ENCODE measurements at places on chromosomes 16 and 17.

DNA sequence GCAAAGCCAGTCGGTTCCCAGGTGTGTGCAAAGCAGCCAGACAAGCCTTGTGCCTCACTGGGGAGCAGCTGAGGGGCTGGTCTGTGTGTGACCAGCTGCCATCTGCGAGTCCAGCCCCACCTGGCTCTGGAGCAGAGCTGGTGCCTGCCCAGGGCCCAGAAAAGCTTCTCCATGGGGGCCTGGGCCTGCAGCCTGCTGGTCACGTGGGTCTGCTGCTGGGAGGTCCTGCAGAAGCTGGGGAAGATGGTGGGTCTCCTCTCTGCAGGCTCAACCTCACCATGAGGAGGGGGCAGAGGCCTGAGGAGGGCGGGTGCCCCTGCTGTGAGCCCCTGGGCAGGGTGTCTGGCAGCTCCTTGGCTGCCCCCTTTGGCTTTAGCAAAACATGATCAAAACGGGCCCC lies 71.9 kb downstream of the ENGASE start:
- DNase-seq = no peak

DNA sequence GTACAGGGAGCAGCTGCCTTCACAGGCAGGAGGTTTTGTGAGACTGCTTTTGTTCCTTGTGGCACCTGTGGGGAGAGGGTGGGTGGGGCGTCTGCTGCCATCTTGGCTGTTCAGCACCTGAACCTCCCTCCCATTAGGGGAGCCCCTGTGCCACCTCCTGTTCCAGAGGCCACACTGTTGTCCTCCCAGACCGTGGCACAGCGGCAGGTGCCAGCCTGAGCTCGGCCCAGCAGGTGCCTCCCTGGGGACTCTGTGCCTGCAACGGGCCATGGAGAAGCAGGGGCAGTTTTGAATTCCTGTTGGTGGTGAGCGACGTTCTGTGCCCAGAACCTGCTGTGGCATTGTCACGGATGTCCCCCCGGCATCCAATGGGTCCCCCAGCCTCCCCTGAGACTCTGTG lies 9.9 kb downstream of the LGALS3BP start:
- DNase-seq = no peak

DNA sequence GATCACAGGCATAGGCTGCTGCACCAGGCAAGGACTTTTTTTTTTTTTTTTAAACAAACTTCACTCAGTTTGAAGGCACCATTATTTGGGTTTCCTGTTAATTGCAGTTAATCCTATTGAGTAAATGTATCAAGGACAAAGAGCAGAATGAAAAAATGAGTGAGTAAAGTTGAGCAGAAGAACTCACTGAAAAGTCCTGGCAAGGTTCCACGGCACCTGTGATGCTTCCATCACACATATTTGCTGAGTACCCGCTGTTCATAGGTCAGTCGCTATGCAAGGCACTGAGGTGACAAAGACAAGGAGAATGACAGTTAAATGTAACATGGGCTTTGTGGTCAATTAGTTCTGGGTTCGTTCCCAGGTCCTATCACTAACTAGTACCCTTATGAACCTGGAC lies 670.0 kb downstream of the MAF start:
- DNase-seq = no peak

GRCh38 chr16:4021070-4021779 lies 95.0 kb downstream of the ADCY9 start:
- no peak for DNase-seq

- DNase-seq = peak; percentile 79
Observed at GRCh38 chr16:67857547-67858233, 10.2 kb upstream of the CENPT start.

Measured in non-pigmented ciliary epithelial cell (primary cell).